Mucosa of descending colon (tissue), 3 donors: ENCODE measurements at places on chromosomes 5 and 9. TPM values are rescaled to one million over a fixed set of nuclear protein-coding genes. Genes with fewer than 3 reads are reported as not detected.

GRCh38 chr5:112709416-112709815 is 28.3 kb upstream of the APC start:
- no peak for DNase-seq

GRCh38 chr9:37424204-37424685 is 1.7 kb downstream of the GRHPR start:
- no peak for DNase-seq

PSMB7 gene
- 92.3 TPM for total RNA-seq

GRCh38 chr5:98535901-98536300 is 237.6 kb upstream of the RGMB start:
- no peak for DNase-seq

DNA sequence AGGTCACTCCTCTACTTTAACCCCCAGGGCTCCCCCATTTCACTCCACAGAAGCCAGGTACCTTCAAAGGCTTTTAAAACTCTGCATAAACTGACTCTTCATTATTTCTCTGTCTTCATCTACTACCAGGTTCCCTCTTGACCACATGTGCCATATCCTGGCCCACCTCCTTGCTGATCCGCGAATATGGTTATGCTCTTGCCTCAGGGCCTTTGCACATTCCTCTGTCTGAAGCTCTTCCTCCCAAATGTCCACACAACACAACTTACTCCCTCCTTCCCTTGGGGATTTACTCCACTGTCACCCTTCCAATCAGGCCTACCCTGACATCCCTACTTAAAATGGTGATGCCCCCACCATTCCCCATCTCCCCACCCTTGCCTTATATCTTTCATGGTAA is 134.6 kb upstream of the ANKRD55 start:
- no peak for DNase-seq
